ENCODE measurements at places on chromosomes 16 and 17.

- no peak for DNase-seq
These were observed 132.0 kb downstream of the COPRS start for GRCh38 chr17:31726980-31727427.

GRCh38 chr16:606656-607307, 16.9 kb downstream of the RAB40C start:
- no peak for DNase-seq

GRCh38 chr17:72139212-72139611, 18.4 kb downstream of the SOX9 start:
- no peak for DNase-seq

- no peak for DNase-seq
These were observed 700.2 kb downstream of the KCNJ2 start for GRCh38 chr17:70869402-70870085.

- DNase-seq, result no peak
These were observed 223.2 kb downstream of the C16orf78 start for GRCh38 chr16:49596648-49597291.

- no peak for DNase-seq
These were observed 35.8 kb downstream of the ST3GAL2 start for GRCh38 chr16:70402916-70403659.

- DNase-seq, result no peak
These were observed 87.6 kb downstream of the USP31 start for GRCh38 chr16:23061669-23062068.

- DNase-seq, result no peak
These were observed 7.2 kb upstream of the AGRP start for GRCh38 chr16:67490335-67491096.

DNA sequence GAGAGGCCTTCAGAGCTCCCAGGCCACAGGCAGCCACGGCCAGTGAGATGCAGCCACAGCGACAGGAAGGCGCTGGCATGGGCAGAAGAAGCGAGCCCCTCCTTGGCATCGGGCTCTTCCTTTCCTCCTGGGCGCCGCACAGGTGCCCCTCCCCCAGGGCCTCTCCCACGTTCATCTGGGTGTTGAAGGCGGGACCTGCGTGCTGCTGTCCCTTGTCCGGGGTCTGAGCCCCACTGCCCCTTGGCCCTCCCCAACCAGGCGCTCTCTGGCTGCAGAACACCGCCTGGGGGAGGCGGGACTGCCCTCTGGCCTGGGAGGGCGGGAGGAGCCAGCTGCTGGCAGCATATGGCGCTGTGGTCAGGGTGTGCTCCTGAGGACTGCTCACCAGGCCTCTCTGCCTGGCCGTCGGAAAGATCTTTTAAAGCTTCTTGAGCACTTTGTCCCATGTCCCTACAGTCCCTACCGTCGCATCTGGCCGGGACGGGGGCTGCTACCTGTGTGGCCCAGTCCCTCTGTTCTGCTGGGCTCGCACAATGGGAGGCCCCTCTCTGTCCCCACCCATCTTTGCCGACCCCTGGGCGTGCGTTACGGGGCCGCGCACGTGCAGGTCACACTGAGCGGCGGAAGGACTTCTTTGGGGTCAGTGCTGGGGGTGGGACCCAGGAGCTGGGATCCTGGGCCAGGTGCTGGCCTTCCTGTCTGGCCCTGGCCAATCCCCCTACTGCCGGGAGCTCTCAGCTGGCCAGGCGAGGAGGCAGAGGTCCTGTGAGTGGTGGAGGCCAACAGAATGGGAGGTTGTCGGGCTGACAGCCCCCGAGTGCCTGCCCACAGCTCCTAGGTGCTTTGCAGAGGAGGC, 1.7 kb downstream of the SLC25A10 start:
- DNase-seq, result no peak

DNA sequence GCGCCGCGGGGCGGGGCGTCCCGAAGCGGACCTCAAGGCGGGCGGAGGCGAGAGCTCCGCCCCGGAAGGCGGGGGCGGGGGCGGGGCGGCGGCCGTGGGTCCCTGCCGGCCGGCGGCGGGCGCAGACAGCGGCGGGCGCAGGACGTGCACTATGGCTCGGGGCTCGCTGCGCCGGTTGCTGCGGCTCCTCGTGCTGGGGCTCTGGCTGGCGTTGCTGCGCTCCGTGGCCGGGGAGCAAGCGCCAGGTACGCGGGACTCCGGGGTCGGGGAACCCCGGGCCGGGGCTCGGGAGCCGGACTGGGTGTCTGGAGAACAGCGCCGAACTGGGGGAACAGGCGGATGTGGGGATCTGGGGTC, at the start of gene TNFRSF12A:
TSS of gene TNFRSF12A (plus strand) at position 122 of the 357 bp plus-strand sequence. CDS start at position 152, 30 bp downstream.
- peak; percentile 88 for DNase-seq

DNA sequence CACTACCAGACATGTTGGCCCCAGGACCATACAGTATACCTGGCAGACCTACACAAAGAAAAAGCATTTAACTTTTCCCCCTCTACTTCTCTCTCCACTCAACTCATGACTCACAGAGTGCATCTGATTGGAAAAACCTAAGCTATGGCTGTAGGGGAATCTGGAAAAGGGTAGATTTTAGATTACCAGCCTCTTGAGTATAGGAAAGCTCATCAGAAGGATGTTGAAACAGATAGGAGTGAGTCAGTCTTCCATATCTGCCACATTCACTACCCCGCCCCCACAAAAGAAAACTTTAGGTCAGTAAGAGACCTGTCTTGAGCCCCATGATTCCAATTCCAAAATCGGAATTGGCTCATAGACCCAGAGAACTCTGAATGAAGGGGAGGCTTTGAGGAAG, 12.3 kb downstream of the KRT9 start:
- no peak for DNase-seq

GRCh38 chr16:87392821-87393679, 914 bp downstream of the MAP1LC3B start:
- peak; percentile 63 for DNase-seq

DNA sequence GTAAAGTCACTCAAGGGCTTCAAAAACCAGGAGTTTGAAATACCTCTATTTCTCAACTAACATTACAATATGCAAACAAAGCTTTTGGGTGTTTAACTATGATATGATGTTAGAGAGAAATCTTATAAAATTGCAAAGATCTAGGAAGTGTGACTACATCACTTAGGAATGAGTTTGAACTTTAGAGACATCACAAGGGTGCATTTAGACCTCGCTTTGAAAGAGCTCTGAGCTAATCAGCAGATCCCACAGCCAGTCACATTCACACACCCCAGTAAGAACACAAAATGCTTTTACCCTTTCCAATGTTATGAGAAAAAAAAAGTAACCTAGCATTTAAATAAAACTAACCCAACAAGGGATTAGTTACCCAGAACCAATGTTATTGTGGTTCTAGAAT, 45.2 kb downstream of the HYDIN start:
- DNase-seq, result no peak

DNA sequence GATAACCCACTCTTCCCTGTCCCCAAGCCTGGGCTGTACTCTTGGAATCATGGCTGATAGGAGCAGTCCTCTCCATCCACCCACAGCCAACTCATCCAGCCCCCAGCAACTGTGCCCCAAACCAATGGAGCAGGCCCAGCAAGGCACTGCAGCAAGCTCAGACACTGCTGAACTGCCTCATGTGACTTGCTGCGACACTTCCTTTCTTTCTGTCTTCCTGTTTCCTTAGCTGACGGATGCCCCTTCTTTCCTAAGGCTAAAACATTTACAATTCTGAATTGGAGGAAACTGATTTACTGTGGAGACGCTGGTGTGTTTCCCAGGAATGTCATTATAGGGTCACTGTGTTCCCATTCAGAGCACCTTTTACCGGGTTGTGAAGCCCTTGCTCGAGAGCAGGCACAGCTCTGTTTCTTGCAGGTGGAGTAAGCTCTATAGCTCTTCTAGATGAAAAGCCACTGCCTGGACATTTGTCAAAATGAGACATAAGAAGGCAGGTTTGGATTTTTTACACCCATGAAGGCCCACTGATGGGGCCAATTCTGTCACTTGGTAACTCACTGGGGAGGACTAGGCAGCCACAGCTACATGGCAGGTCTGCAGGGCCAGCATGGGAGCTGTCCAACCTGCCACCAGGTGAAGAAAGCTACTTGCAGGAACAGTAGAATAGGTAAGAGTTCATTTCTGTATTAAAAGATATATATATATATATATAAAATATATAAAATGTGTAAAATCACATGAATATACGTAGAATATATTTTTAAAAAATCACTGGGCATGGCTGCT, 27.4 kb downstream of the TMEM11 start:
- no peak for DNase-seq

- DNase-seq, result no peak
These were observed 40.0 kb upstream of the COQ7 start for GRCh38 chr16:19027416-19027815.

DNA sequence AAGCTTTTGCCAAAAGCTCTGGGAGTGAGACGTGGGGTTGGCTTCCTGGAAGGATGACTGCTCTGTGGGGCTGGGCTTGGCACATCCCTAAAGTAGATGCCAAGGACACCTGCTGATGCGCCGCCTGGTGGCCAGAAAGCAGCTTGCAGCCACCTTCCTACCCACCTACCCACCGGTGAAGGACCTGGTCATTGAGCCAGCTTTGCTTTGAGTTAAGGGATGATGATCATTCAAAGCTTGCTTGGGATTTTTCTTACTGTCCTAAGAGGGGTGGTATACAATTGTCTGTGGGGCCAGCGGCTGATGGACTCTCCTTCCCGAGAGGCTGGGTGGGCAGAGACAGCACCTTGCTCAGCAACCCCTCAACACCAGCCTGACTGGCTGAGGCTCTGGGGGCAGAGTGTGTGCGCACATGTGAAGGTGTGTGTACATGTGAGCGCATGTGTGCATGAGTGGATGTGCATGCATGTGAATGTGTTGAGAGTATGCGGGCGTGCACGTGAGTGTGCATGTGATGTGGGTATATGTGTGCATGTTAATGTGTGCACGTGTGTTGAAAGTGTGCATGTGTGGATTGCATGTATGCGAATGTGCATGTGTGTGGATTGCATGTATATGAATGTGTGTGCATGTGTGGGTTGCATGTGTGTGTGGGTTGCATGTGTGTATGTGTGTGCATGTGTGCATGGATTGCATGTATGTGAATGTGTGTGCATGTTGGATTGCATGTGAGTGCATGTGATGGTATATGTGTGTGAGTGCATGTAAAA, 18.6 kb downstream of the C1QTNF1 start:
- peak; percentile 67 for DNase-seq

GRCh38 chr17:61097781-61098180, 301.9 kb upstream of the TBX2 start:
- DNase-seq, result no peak

- no peak for DNase-seq
These were observed 641 bp downstream of the KRTAP9-1 start for GRCh38 chr17:41190328-41190727.

DNA sequence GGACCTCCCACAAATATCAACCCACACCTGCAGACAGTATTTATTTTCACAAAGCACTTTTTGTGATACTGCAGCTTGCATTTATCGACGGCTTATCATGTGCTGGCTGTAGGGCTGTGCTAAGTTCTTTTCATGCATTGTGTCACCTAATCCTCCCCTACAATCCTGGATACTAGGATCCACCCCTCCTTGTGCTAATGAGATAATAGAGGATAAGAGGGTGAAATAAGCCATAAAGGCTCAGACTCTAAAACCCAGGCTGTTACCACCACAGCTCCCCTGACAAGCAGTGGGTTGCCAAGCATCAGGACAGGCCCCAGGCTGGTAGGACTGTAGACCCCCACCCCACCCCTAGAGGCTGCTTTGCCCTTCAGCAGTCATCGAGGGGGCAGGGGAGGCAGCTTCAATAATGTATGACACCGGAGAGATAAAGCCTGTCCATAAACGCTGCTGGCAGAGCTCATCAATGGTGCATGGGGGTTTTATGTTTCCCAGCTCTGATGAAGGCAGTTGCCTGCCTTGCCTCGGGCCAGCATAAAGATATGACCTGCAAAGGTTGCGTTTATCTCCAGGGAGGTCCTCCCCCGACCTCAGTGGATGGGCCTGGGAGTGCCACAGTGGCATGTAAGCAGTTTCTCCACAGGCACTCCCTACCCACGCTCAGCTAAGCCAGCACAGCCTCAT, 73.9 kb upstream of the C16orf82 start:
- DNase-seq, result no peak

GRCh38 chr17:39660397-39661385, 4.5 kb upstream of the TCAP start:
- no peak for DNase-seq

- no peak for DNase-seq
These were observed 35.9 kb downstream of the CMTM4 start for GRCh38 chr16:66660422-66661209.

GRCh38 chr16:67667817-67668494, 1.3 kb downstream of the C16orf86 start:
- peak; percentile 89 for DNase-seq

GRCh38 chr17:79993390-79994227, 42.1 kb downstream of the TBC1D16 start:
- peak; percentile 58 for DNase-seq

GRCh38 chr17:50890675-50891516, 24.7 kb upstream of the TOB1 start:
- DNase-seq, result no peak

- no peak for DNase-seq
These were observed 37.4 kb upstream of the ADAMTS18 start for GRCh38 chr16:77472262-77472661.

DNA sequence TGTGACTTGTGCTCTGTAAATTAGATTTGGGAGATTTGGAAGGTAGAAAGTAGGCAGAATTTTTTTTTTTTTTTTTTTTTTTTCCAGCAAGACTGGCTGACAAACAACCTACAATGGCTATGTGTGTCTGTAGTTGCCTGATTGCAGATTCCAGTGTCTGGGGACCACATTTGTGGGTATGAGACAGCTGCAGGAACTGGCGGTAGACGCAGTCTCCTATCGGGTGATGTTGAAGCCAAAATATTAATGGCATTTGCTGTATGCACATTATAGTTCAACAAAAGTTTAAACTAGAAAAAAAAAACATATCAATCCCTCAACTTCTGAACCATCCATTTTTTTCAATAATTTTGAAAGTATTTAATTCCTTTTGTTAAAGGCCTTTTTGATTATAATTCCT, 665.2 kb downstream of the TOX3 start:
- no peak for DNase-seq

DNA sequence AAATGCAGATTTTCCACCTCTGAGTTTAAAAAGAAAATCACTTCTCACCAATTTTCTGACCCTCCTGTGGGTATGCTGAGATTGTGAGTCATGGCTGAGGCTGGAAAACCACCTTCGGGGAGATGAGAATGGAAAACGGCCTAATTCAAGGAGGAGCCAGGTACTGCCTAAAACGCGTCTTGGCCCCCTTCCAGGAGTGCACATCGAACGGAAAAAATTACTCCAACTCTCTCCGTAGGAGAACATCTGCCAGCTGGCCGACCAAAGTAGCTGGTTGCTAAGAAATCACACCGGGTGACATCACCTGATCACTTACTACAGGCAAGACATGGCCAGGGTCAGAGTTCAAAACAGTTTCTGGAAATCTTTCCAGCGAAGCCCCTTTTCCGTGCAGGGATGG, 107.6 kb downstream of the ZNF423 start:
- DNase-seq, result no peak

All from B cell (primary cell).